Mucosa of descending colon (tissue), 3 donors: ENCODE measurements at places on chromosomes 4 and X. TPM values are rescaled to one million over a fixed set of nuclear protein-coding genes. Genes with fewer than 3 reads are reported as not detected.

CAPN6 gene
- total RNA-seq, result 4.9 TPM

AMTN gene
- total RNA-seq, result not detected

PROM1 gene
- total RNA-seq, result 52.0 TPM

CRMP1 gene
- 4.4 TPM for total RNA-seq

MMRN1 gene
- total RNA-seq, result 25.2 TPM

SORCS2 gene
- total RNA-seq, result 1.5 TPM

NUP62CL gene
- total RNA-seq, result 6.1 TPM

XPNPEP2 gene
- 4.9 TPM for total RNA-seq

PLXNB3 gene
- total RNA-seq, result 44.9 TPM

SLC9B1 gene
- not detected for total RNA-seq

SMIM43 gene
- not detected for total RNA-seq

SSX4B gene
- not detected for total RNA-seq

ODAPH gene
- total RNA-seq, result not detected

ADH6 gene
- total RNA-seq, result 18.6 TPM

RHOH gene
- 2.8 TPM for total RNA-seq

RTL5 gene
- 0.75 TPM for total RNA-seq

KLKB1 gene
- total RNA-seq, result 1.1 TPM

WDR45 gene
- total RNA-seq, result 44.3 TPM

CSN1S1 gene
- total RNA-seq, result not detected

BTK gene
- total RNA-seq, result 5.0 TPM

RADX gene
- 2.6 TPM for total RNA-seq

CHRNA9 gene
- total RNA-seq, result not detected

C1QTNF7 gene
- total RNA-seq, result 1.5 TPM

INTU gene
- 8.2 TPM for total RNA-seq

TFDP3 gene
- not detected for total RNA-seq

GNRHR gene
- not detected for total RNA-seq

ETNPPL gene
- total RNA-seq, result not detected

CXCL5 gene
- total RNA-seq, result 0.14 TPM

PABPC4L gene
- 0.17 TPM for total RNA-seq

TRMT10A gene
- 9.1 TPM for total RNA-seq

KLHL34 gene
- 2.5 TPM for total RNA-seq

NXT2 gene
- 9.0 TPM for total RNA-seq

PDE6B gene
- total RNA-seq, result 1.2 TPM

TKTL1 gene
- total RNA-seq, result not detected

ADAMTS3 gene
- 0.57 TPM for total RNA-seq

DCAF8L2 gene
- total RNA-seq, result not detected

PLXNA3 gene
- total RNA-seq, result 66.1 TPM

STK32B gene
- 2.2 TPM for total RNA-seq

ARSJ gene
- total RNA-seq, result 6.1 TPM

DMD gene
- 12.6 TPM for total RNA-seq

NPNT gene
- total RNA-seq, result 29.6 TPM

CCDC158 gene
- not detected for total RNA-seq

GPR143 gene
- total RNA-seq, result 0.41 TPM

HTRA3 gene
- total RNA-seq, result 2.5 TPM

EPGN gene
- not detected for total RNA-seq

PPP1R2C gene
- total RNA-seq, result not detected

MAGEC3 gene
- total RNA-seq, result not detected

AKAP4 gene
- not detected for total RNA-seq

SLITRK4 gene
- 1.1 TPM for total RNA-seq

POU3F4 gene
- total RNA-seq, result not detected
